ENCODE measurements at places on chromosomes 3 and 15. TPM values are rescaled to one million over a fixed set of nuclear protein-coding genes. Genes with fewer than 3 reads are reported as not detected.

The FBXW12 gene
- not detected for total RNA-seq

The CPEB1 gene
- 0.87 TPM for total RNA-seq

GRCh38 chr3:131840156-131840797, 194.5 kb downstream of the CPNE4 start:
- no peaks in the 10 kb centered on the region for H3K36me3 ChIP-seq
- no peak overlapping the region for H3K27ac ChIP-seq
- no peak for DNase-seq
- H3K4me1 ChIP-seq, result no peaks in the 10 kb centered on the region
- H3K4me3 ChIP-seq, result no peak overlapping the region
- H3K27me3 ChIP-seq, result no peaks in the 10 kb centered on the region

DNA sequence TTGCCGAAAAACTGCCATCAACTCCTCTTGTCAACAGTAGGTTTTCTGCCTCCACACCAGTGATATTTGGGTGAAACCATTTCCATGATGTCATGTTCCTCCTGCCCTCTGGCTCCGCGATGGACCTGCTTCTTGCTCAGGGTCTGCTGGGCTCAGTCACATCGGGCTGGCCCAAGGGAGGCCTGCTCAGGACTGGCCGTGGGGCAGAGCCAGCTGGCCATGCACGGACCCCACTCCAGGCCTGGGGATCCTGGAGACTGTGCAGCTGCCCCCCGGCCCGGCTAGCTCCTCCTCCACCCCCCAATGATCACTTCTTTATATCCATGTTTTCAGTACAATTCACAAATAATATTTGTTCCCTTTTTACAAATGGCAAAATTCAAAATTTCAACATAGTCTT, 270.3 kb upstream of the CCDC54 start:
- H3K27ac ChIP-seq, result no peak overlapping the region
- H3K27me3 ChIP-seq, result no peaks in the 10 kb centered on the region
- no peaks in the 10 kb centered on the region for H3K36me3 ChIP-seq
- H3K4me3 ChIP-seq, result no peak overlapping the region
- no peak for DNase-seq
- no peaks in the 10 kb centered on the region for H3K4me1 ChIP-seq

- no peak overlapping the region for H3K27ac ChIP-seq
- DNase-seq, result no peak
- no peak overlapping the region for H3K4me3 ChIP-seq
- H3K36me3 ChIP-seq, result no peaks in the 10 kb centered on the region
- no peaks in the 10 kb centered on the region for H3K27me3 ChIP-seq
These were observed 165.0 kb downstream of the MEX3B start for GRCh38 chr15:81880833-81881232.

The FOXL2NB gene
- not detected for total RNA-seq

GRCh38 chr15:100726421-100727190, 124.2 kb downstream of the ASB7 start:
- no peak for DNase-seq
- no peak overlapping the region for H3K27ac ChIP-seq
- H3K36me3 ChIP-seq, result no peaks in the 10 kb centered on the region
- H3K4me3 ChIP-seq, result no peak overlapping the region

The UBA7 gene
- total RNA-seq, result 10.7 TPM

The TRAIP gene
- total RNA-seq, result 2.5 TPM

The GRIP2 gene
- total RNA-seq, result 0.73 TPM

- H3K4me3 ChIP-seq, result no peak overlapping the region
- H3K27ac ChIP-seq, result no peak overlapping the region
- H3K4me1 ChIP-seq, result no peaks in the 10 kb centered on the region
- H3K27me3 ChIP-seq, result no peaks in the 10 kb centered on the region
- no peak for DNase-seq
These were observed 217.6 kb downstream of the TPRG1 start for GRCh38 chr3:189389346-189389745.

DNA sequence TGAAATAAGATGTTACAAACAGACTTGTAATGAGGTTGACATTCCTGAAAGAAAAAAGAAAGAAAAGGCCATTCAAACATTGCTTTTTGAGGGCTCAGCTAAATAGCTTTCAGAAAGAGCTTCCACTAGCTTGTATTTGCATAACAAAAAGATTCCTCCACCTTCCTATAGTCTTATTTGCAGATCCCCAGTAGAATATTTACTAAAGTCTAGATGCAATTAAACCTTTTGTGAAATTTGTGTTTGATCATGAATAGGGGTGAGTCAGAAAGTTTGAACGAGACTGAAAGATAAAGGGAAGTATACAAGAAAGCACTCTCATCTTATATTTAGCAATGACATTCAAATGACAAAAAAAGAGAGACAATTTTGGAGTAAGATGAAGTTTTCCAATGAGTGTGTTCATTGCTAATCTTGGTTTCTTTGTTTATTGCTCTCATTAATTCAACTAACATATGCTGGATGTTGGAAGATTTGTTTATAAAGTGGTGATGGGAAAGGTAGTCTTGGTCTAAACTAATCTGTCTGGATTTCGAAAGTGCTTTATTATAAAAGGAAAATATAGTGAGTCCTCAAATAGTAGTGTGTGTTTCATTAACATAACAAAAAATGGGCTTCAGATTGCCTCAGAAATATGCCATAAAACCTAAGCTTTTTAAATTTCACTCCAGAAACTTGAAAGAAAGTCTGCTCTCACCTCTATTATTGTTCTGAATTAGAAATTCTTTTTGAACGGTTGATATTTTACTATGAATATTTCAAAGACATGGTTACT, 9.1 kb upstream of the CADPS start:
- peaks cover 16% of the 10 kb centered on the region for H3K27me3 ChIP-seq
- DNase-seq, result no peak
- no peak overlapping the region for H3K27ac ChIP-seq

DNA sequence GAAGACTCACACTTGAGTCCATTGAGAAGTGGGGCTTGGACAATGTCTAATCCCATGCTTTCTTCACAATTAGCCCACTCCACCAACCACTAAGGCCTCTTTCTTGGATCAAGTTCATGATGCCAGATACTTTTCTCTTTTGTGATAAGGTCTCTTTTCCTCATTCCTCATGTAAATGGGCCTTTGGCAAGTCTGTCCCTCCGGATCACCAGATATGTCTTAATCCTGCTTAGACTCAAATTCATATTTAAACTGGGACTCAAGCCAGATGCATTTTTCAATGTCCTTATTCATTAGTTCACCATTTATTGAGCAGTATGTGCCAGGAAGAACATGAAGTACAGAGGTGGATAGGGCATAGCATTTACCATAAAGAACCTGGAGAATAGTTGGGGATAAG, 671.1 kb downstream of the TBL1XR1 start:
- H3K4me3 ChIP-seq, result no peak overlapping the region
- no peaks in the 10 kb centered on the region for H3K4me1 ChIP-seq
- H3K36me3 ChIP-seq, result no peaks in the 10 kb centered on the region
- DNase-seq, result no peak

GRCh38 chr3:189312866-189313265, 141.1 kb downstream of the TPRG1 start:
- H3K4me3 ChIP-seq, result no peak overlapping the region
- H3K4me1 ChIP-seq, result peaks cover 24% of the 10 kb centered on the region
- H3K27ac ChIP-seq, result no peak overlapping the region
- no peak for DNase-seq
- no peaks in the 10 kb centered on the region for H3K36me3 ChIP-seq

DNA sequence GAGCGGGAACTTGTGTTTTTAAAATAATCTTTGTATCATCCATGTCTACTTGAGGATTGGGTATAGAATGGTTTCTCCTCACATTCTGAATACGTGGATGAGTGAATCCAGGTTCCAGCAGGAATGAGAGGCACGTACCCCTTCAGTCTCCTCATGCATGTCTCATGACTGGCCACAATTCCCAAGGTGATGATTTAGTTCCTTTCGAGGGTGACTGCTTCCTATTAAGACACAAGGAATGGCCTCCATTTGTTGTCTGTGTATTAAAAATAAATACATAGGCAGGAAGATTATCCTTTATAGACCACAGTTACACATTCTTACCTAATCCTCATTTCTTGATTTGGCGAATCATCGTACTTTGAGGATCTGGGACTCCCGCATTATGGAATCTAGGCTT, 217.0 kb upstream of the LRIG1 start:
- no peak for DNase-seq
- no peaks in the 10 kb centered on the region for H3K27me3 ChIP-seq
- H3K4me1 ChIP-seq, result no peaks in the 10 kb centered on the region
- H3K4me3 ChIP-seq, result no peak overlapping the region
- no peaks in the 10 kb centered on the region for H3K36me3 ChIP-seq

The SLC51A gene
- total RNA-seq, result 3.9 TPM

GRCh38 chr3:87973906-87974305, 84.9 kb downstream of the CGGBP1 start:
- DNase-seq, result no peak
- no peaks in the 10 kb centered on the region for H3K36me3 ChIP-seq
- no peaks in the 10 kb centered on the region for H3K4me1 ChIP-seq
- H3K27ac ChIP-seq, result no peak overlapping the region
- no peak overlapping the region for H3K4me3 ChIP-seq

- H3K36me3 ChIP-seq, result no peaks in the 10 kb centered on the region
- no peaks in the 10 kb centered on the region for H3K4me1 ChIP-seq
- no peak for DNase-seq
- H3K27ac ChIP-seq, result no peak overlapping the region
- H3K4me3 ChIP-seq, result no peak overlapping the region
- H3K27me3 ChIP-seq, result no peaks in the 10 kb centered on the region
These were observed 360.5 kb downstream of the RSL24D1 start for GRCh38 chr15:54836052-54836795.

The DUOXA2 gene
- 24.6 TPM for total RNA-seq

The LRRC31 gene
- 6.5 TPM for total RNA-seq

The PAK6 gene
- 6.1 TPM for total RNA-seq

DNA sequence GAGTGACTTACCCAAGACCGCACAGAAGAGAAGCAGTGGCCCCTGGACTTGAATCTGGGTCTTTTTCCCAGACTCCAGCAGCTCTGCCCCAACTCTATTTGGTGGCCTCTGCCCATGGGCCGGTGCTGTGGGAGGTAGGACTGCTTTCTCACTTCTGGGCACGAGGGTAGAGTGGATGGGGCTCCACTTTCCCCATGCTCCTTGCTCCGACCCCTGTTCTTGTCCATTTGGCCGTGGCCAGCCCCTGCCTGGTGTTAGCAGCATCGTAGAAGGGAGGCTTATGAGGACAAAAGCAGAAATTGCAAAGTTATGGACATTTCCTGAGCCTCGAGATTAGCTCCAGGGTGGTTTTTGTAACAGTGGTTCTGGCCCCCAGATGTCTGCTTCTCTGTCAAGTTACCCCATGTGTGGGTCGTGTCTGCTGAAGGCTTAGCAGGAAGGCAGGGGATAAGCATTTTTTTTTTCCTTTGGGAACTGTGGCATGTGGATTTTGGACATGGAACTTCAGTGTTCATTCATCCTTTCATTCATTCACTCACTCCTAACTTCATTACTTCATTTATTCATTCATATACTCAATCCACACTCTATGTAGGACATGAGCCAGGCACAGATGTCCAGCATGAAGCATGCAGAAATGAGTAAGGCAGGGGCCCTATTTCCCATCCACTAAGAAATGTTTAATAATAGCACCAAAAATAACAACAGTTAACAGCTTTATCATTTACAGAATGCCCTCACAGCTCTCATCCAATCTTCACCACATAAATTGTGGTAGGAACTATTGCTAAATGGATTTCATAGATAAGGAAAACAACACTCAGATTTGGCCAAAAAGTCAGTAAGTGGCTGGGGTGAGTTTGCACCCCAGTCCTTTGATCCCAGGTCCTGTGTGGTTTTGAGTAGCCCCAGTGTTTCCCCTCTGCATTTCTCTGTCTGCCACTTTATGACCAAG, 180.5 kb downstream of the OPA1 start:
- no peak overlapping the region for H3K4me3 ChIP-seq
- H3K27ac ChIP-seq, result no peak overlapping the region
- no peaks in the 10 kb centered on the region for H3K27me3 ChIP-seq
- H3K4me1 ChIP-seq, result peaks cover 5% of the 10 kb centered on the region
- H3K36me3 ChIP-seq, result no peaks in the 10 kb centered on the region
- DNase-seq, result no peak

DNA sequence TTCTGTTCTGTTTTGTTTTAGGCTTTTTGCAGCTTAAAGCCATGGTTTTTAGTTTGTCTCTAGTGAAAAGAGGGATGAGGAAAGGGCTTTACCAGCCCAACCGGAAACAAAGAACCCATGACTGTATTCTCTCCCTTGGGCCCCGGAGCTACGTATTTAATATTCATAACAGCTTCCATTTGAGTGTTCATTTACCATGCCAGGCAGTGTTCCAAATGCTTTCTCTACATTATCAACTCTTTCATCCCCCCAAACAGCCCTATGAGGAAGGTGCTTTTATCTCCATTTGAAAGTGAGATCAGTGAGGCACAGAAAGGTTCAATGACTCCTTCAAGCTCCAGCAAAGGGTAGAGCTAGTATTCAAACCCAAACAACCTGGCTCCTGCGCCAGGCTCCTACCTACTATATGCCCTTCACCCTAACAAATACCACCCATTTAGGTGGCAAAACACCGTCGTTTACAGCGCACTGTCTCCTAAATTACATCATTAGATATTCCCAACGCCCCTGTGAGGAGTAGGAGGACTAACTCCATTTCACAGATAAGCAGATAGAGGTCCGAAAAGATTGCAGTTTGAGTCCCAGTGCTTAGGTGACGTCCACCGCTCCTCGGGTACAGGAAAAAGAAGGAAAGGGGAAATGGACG, 27.9 kb downstream of the GTPBP8 start:
- H3K4me1 ChIP-seq, result peaks cover 14% of the 10 kb centered on the region
- H3K36me3 ChIP-seq, result no peaks in the 10 kb centered on the region
- no peaks in the 10 kb centered on the region for H3K27me3 ChIP-seq

Data from hepatocyte (in vitro differentiated cells).